ENCODE measurements at places on chromosomes 6 and 20.

DNA sequence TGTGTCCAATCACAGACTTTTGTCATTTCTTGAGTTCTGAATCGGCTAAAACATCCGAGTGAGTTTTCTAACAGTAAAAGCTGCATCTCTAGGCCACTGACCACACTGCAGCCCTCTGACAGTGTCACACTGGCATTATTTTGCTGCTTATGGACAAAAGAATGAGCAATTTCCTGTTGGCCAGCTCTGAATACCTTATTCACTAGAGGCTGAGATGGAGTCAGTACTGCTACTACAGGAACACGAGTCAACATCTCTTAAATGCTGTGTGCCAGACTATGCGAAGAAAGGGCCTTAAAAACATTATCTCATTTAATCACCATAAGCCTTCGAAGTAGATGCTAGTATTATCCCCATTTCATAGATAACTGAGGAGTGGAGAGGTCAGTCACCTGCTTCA lies 42.5 kb upstream of the IPCEF1 start:
- DNase-seq: no peak

GRCh38 chr6:159311618-159312017 lies 142.4 kb downstream of the FNDC1 start:
- DNase-seq: no peak

DNA sequence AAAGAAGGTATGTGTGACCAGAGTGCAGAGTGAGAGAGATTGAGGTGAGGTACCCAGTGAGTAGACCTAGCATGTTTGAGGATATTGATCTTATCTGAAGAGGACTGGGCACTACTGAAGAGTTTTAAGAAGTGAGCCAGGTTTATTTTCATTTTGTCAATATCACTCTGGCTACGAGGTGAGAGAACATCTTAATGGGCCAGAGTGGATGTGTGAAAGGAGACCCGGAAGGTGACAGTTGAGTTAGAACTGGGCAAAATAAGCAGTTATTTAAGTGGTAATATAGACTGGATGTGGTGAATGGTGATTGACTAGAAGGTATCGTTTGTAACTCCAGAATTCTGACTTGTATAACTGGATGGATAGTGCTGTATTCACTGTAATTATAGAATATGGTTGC lies 134.1 kb downstream of the QKI start:
- no peak for DNase-seq

DNA sequence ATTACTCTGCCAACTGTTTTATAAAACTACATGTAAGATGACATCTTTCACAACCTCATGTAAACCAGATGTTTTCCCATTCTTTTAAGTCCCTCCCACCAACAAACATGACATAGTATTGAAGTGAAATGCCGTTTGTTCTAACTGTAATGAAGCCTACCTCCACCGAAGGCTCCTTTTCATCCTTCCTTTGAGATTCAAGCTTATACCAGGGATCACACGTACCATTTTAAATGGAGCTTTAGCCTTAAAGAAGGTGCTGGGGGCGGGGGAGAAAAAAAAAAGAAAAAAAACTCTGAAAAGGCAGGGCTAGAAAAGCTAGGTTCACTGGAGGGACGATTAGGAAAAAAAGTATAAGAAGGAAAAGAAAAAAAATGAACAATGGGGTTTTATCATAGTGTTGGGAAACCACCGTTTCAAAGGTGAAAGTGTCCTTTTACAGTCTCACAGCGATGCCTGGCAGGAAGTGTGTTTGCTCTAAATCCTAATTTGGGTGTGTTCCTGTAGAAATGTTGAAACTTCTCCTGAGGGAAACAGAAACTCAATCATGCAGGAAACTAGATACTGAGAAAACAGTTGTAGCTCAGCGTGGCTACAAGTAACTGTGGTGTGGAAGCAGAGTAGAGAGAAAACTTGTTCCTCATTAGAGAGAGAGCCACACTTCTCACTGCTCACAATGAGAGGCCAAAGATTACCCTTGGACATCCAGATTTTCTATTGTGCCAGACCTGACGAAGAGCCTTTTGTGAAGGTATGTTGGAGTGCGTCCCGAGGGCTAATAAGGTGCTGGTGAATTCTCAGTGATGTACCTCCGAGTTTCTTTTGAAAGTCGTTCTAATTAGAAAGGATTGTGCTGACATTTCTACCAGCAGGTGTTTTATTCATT lies 37.6 kb upstream of the HINT3 start:
- peak; percentile 99 for DNase-seq

DNA sequence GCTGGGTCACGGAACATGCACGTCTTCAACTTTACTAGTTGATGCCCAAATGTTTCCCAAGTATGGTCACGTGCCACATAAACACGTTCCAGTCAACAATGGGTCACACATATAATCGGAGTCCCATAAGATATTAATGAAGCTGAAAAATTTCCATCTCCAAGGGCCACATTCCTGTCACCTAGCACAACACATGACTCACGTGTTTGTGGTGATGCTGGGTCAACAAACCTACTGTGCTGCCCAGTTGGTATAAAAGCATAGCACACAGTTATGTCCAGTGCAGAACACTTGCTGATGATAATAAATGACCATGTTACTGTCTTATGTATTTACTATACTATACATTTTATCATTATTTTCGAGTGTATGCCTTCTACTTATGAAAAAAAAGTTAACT lies 68.0 kb upstream of the INSM1 start:
- DNase-seq: no peak

GRCh38 chr6:6411115-6411514 lies 90.7 kb upstream of the F13A1 start:
- no peak for DNase-seq

- no peak for DNase-seq
These were observed 207.4 kb downstream of the BMP2 start for GRCh38 chr20:6974838-6975237.

DNA sequence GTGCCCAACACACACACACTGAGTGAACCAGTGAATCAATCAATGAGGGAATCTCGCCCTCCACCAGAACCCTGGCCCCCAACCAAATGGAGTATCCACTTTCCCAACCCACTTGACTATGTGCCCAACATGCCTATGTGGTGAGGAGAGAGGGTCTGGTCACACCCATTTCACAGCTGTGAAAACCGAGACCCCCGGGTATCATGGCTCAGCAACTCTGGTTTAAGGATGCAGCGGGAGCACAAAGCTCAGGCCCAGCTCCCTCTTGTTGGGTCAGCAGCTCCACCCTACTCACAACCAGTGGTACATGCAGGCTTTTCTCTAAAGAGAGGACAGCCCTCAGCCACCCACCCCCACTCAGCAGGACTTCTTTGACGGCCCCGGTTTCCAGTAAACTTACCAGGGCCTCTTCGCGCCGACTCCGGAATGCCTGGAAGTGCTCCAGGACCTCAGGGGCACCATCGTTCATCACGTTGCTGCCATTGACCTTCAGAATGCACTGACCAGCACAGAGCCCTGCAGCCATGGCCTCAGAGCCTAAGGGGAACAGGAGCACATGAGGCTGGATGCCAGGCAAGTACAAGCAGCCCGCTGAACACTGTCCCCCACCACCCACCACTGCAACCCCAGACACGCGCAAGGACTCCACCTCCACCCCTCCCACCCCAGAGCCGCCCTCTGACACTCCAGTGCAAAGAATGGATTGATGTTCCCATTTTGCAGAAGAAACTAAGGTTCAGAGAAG lies 174.7 kb downstream of the PREX1 start:
- DNase-seq: no peak

- DNase-seq: peak; percentile 54
These were observed 13.9 kb downstream of the ZNF217 start for GRCh38 chr20:53579581-53580375.

DNA sequence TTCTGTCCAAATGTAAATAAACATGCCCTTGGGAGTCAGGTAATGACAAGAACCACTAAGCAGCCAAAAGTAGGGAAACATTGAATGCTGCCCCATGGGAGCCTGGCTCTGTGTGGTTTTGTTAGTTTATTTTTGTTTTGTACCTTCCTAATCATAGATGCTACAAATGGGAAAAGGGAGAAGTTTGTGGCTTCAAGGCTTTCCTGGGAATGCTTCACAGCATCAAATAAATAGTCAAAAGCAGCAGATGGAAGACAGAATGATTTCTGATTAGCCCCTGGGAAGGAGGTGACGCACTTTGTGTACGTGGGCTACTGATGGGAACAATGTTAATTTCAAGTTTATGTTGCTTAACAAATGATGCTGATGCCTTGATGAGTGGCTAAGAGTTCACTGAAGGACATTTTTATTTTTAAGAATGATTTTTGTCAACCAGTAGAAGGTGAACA lies 532.7 kb downstream of the BCKDHB start:
- no peak for DNase-seq

DNA sequence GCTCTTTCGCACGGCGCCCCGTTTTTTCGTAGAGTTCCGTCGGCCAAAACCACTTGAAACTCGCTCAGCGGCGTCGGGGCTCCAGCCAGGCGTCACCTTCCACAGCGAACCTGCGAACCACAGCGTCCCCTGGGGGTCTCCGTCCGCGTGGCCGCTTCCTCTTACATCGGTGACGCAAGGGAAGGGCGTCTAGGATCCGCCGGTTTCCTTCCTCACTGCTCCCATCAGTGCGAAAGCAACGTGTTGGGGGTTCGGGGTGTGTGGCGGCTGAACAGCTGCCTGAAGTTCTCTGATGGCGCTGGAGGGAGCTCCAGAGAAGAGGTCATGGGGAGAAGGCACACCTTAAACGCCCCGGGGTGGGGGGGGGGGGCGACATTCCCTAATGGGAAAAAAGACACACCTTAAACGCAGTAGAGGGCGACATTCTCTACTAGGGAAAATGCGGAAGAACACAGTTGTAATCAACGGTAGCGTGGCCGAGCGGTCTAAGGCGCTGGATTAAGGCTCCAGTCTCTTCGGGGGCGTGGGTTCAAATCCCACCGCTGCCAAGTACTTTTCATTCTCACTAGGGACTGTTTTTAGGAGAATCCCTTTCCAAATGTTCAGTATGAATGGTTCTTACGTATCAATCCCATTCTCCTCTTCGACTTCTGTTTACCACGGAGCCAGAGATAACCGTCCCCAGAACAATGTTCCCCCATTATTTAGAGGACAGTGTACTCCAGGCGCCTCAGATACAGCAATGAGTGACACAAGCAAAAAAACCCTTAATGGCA lies 16.4 kb downstream of the ZNF311 start:
- no peak for DNase-seq

DNA sequence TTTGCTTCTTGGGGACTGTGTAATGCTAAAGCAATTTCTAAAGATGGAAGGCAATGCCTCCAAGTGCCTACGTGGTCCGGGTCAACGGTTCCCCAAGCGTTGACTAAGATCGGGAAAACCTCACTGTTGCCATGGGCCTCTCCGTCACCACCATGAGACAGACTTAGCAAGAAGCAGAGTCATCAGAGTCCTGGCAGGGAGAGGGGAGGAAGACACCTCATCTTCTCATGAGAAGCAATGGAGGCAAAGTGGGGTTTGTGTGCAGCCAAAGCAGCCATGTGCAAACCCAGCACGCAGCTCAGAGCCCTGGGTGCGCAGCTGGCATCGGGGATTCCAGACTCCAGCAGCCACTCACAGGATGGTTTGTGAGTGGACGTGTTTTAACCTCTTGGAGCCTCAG lies 111.4 kb downstream of the SYNDIG1 start:
- DNase-seq: no peak

DNA sequence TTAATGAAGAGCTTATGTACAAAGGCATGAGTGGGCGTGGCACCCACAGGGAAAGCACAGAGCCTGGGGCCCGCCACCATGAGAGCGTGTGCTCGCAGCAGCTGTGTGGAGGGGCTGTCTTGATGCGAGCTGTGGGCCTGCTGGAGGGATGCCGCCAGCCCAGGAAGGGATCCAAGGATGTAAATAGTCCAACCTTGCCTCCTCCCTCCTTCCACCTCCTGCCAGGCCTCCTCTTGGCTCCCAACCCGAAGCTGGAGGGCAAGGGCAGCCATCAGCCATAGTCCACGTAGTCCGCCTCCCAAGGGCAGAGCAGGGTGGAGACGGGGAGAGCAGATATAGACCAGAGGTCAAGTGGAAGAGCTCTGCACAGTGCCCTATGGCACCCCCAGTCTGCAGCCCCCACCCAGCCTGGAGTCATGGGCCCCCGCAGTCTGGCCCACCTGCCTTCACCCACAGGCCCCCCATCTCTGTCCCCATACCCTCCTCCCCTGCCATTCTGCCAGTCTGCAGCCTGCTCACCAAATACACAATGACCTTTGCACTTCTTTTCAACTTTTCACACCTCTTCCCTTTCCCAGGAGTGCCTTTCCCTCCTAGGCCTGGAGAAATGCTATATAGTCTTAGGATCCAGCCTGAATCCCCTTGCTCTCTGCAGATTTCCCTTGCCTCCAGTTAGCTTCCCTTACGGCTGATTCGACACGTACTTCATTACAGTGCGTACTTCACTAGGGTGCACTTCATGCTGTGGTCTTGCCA lies 77.1 kb downstream of the SHLD1 start:
- no peak for DNase-seq

GRCh38 chr6:123380257-123380656 lies 256.5 kb downstream of the TRDN start:
- DNase-seq: peak; percentile 8

DNA sequence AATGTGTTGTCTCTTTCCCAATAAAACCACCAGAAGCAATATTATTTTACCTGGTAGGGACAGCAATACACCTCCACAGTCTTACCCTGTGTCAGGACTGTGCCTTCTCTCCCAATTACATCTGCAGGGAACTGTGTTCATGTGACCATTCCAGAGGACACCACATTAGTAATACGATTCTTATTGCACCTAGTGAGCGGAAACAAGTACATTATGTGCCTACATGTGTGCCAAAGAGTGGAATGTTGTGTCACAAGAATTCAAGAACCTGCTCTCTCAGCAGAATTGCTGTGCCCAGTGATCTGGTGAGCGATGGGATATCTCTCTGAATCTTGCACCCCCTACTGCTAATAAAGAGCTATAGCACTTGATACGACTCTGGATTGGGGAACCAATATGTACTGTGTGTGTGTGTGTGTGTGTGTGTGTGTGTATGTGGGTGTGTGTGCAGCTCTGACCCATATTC lies 57.4 kb upstream of the FOXC1 start:
- DNase-seq: peak; percentile 46

DNA sequence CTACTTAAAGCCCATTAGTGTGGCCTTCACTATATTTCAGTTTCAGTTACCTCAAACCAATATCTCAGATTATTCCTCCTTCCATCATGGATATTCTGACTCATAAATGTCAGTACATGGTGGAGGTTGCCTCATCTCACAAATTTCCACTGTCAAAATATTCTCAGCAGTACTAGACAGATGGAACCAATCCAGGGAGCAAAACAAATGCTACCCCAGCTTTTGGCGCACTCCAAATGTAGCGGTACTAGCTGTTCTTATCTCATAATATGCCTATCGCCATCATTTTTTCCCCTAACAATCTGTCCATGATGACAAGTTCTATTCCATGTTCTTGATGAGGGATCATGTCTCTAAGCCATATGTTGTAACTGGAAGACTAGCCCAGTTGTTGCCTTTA lies 1026.1 kb downstream of the KIF16B start:
- DNase-seq: no peak
